ENCODE measurements at places on chromosomes 16 and 17. TPM values are rescaled to one million over a fixed set of nuclear protein-coding genes. Genes with fewer than 3 reads are reported as not detected.

Gene G6PC1
- not detected for total RNA-seq

Gene PLXDC1
- total RNA-seq = not detected

Gene KRTAP17-1
- total RNA-seq = not detected

Gene ABHD15
- 8.1 TPM for total RNA-seq

Gene CPPED1
- total RNA-seq = 26.0 TPM

Gene MT1F
- 0.34 TPM for total RNA-seq

All from dermis blood vessel endothelial cell (primary cell).